Activated CD8-positive, alpha-beta memory T cell treated with anti-CD3 and anti-CD28 coated beads for 36 hours (primary cell): ENCODE measurements at places on chromosomes 1 and 21. TPM values are rescaled to one million over a fixed set of nuclear protein-coding genes. Genes with fewer than 3 reads are reported as not detected.

The RAB3B gene
- total RNA-seq: 0.10 TPM

The LENEP gene
- total RNA-seq: not detected

The CACNA1S gene
- total RNA-seq: not detected

The ADORA3 gene
- not detected for total RNA-seq

The ARHGAP29 gene
- not detected for total RNA-seq

The VHLL gene
- not detected for total RNA-seq

The RGS8 gene
- not detected for total RNA-seq

The KIF26B gene
- 0.31 TPM for total RNA-seq

The FMOD gene
- total RNA-seq: 1.7 TPM

The OVAAL gene
- not detected for total RNA-seq

The SELP gene
- 0.15 TPM for total RNA-seq

The KCNK2 gene
- total RNA-seq: not detected

The EFNA3 gene
- total RNA-seq: 3.1 TPM

The CELA2A gene
- total RNA-seq: not detected

The TCHHL1 gene
- not detected for total RNA-seq

The TMEM79 gene
- total RNA-seq: 10.1 TPM
